ENCODE measurements at places on chromosomes 2 and 18. TPM values are rescaled to one million over a fixed set of nuclear protein-coding genes. Genes with fewer than 3 reads are reported as not detected.

DNA sequence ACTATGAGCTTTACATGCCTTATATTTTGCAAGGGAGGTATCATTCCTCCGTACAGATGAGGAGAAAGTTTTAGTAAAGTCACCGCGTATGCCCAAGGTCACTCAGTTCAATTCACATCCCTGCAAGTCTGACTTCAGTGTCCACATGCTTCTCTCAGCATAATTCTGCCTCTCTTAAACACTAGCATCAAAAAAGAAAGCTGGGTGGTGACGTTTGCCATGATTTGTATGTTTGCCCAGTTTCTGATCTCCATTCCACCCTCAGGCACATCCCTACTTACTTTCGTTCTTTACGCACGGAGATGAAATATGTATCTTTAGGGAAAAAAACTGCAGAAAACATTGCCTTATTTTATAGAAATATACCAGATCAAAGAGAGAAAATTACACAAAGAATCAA lies 129.2 kb upstream of the PTPRM start:
- no peak overlapping the region for H3K27ac ChIP-seq
- H3K27me3 ChIP-seq, result no peaks in the 10 kb centered on the region
- no peak for DNase-seq
- no peak overlapping the region for H3K4me3 ChIP-seq

Gene ALK
- 0.88 TPM for total RNA-seq

Gene CLEC4F
- total RNA-seq, result not detected

DNA sequence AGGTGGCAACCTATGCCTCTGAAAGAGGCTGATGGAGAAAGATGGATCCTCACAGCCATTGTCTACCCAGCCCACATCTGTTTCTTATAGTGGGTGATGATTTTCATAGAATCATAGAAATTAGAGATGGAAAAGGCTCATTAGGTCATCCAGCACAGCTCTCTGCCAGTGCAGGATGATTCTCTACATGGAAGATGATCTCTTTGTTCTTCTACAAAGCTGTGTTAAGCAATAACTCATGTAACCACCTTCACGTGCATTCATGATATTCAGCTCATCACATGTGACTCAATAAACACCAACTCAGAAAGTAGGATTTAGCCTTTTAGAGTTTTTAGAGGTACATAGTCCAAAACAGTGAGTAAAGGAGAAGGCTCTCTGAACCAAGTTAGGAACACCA lies 539.4 kb upstream of the ID2 start:
- no peaks in the 10 kb centered on the region for H3K36me3 ChIP-seq
- H3K4me1 ChIP-seq, result peaks cover 13% of the 10 kb centered on the region
- no peak for DNase-seq
- no peak overlapping the region for H3K27ac ChIP-seq
- no peak overlapping the region for H3K4me3 ChIP-seq
- H3K27me3 ChIP-seq, result no peaks in the 10 kb centered on the region

DNA sequence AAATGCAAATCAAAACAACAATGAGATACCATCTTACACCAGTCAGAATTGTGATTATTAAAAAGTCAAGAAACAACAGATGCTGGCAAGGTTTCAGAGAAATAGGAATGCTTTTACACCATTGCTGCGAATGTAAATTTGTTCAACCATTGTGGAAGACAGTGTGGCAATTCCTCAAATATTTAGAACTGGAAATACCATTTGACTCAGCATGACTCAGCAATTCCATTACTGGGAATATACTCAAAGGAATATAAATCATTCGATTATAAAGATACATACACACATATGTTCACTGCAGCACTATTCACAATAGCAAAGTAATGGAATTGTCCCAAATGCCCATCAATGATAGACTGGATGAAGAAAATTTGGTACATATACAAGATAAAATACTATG lies 516.7 kb downstream of the ERBB4 start:
- no peak overlapping the region for H3K4me3 ChIP-seq
- no peaks in the 10 kb centered on the region for H3K4me1 ChIP-seq
- H3K27me3 ChIP-seq, result no peaks in the 10 kb centered on the region
- no peak for DNase-seq

GRCh38 chr18:2325308-2325849 lies 245.9 kb downstream of the METTL4 start:
- H3K27ac ChIP-seq, result no peak overlapping the region
- no peak overlapping the region for H3K4me3 ChIP-seq
- no peaks in the 10 kb centered on the region for H3K36me3 ChIP-seq
- DNase-seq, result peak; percentile 14

GRCh38 chr2:176638167-176639015 lies 369.1 kb downstream of the MTX2 start:
- H3K27ac ChIP-seq, result no peak overlapping the region
- H3K36me3 ChIP-seq, result no peaks in the 10 kb centered on the region
- peak overlapping the region; percentile 41 for H3K4me3 ChIP-seq
- peak; percentile 66 for DNase-seq
- H3K27me3 ChIP-seq, result peaks cover 97% of the 10 kb centered on the region

- H3K27me3 ChIP-seq, result peaks cover 50% of the 10 kb centered on the region
- no peak overlapping the region for H3K27ac ChIP-seq
- H3K4me1 ChIP-seq, result no peaks in the 10 kb centered on the region
- no peak overlapping the region for H3K4me3 ChIP-seq
- no peaks in the 10 kb centered on the region for H3K36me3 ChIP-seq
Measured at GRCh38 chr2:147469471-147469870, 375.4 kb upstream of the ACVR2A start.

Gene PDE1A
- total RNA-seq, result 0.32 TPM

- no peak for DNase-seq
- H3K4me3 ChIP-seq, result no peak overlapping the region
- no peak overlapping the region for H3K27ac ChIP-seq
- H3K36me3 ChIP-seq, result no peaks in the 10 kb centered on the region
- no peaks in the 10 kb centered on the region for H3K4me1 ChIP-seq
Measured at GRCh38 chr2:3112131-3112530, 265.5 kb downstream of the EIPR1 start.

Gene ZNF396
- 2.8 TPM for total RNA-seq

GRCh38 chr2:8246137-8246536 lies 435.7 kb upstream of the ID2 start:
- no peak for DNase-seq
- H3K27ac ChIP-seq, result no peak overlapping the region
- no peaks in the 10 kb centered on the region for H3K4me1 ChIP-seq

GRCh38 chr2:39407516-39408296 lies 29.4 kb downstream of the MAP4K3 start:
- H3K27ac ChIP-seq, result no peak overlapping the region
- DNase-seq, result no peak
- H3K4me1 ChIP-seq, result peaks cover 53% of the 10 kb centered on the region
- H3K4me3 ChIP-seq, result no peak overlapping the region
- H3K36me3 ChIP-seq, result no peaks in the 10 kb centered on the region

GRCh38 chr18:12621742-12622306 lies 36.1 kb downstream of the SPIRE1 start:
- peak; percentile 38 for DNase-seq
- no peaks in the 10 kb centered on the region for H3K4me1 ChIP-seq
- no peak overlapping the region for H3K27ac ChIP-seq
- no peaks in the 10 kb centered on the region for H3K27me3 ChIP-seq
- H3K36me3 ChIP-seq, result no peaks in the 10 kb centered on the region
- no peak overlapping the region for H3K4me3 ChIP-seq

Gene ARL5A
- 48.0 TPM for total RNA-seq

Gene LBH
- 2,258 TPM for total RNA-seq

DNA sequence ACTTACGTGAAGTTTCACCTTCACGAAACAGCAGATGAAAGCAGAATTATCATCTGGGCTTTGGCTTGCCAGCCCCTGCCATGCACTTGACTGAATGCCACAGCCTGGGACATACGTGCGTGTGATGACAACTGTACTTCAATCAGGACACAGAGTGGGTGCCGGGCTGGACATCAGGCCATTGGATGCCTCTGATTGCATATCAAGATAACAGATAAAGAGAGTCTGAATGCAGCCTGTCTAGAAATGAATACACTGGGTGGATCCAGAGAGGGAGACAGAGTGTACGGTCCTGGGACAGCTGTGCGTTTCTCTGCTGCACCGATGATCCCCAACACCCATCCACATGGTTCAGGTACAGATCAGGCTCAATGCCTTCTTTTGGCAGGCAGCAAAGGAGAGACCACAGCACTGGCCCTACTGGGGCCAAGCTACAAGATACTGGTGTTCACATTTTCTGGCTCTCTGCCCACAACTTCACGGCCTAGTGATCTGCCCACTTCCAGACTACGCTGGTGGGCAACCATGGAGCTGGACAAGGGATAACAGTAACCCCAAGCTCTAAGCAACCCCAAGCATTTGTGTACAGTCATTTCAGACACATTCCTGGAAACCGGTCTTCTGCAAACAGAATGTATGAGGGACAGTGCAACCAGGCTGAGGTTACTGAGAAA lies 35.6 kb downstream of the FBLN7 start:
- no peaks in the 10 kb centered on the region for H3K36me3 ChIP-seq
- H3K27me3 ChIP-seq, result no peaks in the 10 kb centered on the region
- DNase-seq, result no peak
- H3K4me1 ChIP-seq, result peaks cover 5% of the 10 kb centered on the region
